Activated CD4-positive, alpha-beta memory T cell treated with anti-CD3 and anti-CD28 coated beads for 36 hours (primary cell): ENCODE measurements at places on chromosomes 1 and 21. TPM values are rescaled to one million over a fixed set of nuclear protein-coding genes. Genes with fewer than 3 reads are reported as not detected.
A peak's percentile ranks its signal among the peaks of the same experiment; 100 is the strongest.

Gene S100A3
- not detected for total RNA-seq

Gene IL22RA1
- not detected for total RNA-seq

Gene PDIK1L
- 14.9 TPM for total RNA-seq

Gene DMBX1
- total RNA-seq = 0.12 TPM

Gene GJA4
- not detected for total RNA-seq

Gene PIK3CD
- total RNA-seq = 129 TPM

Gene IVNS1ABP
- 133 TPM for total RNA-seq

Gene KCNJ15
- 0.17 TPM for total RNA-seq

Gene CLCNKB
- not detected for total RNA-seq

Gene OLIG2
- total RNA-seq = not detected

Gene ACKR1
- not detected for total RNA-seq

Gene SLC30A10
- total RNA-seq = not detected

GRCh38 chr1:186183219-186183618 lies 191.8 kb downstream of the TPR start:
- peaks cover 6% of the 10 kb centered on the region for H3K27me3 ChIP-seq
- H3K4me3 ChIP-seq = no peak overlapping the region
- H3K4me1 ChIP-seq = peaks cover 14% of the 10 kb centered on the region
- DNase-seq = peak; percentile 51

DNA sequence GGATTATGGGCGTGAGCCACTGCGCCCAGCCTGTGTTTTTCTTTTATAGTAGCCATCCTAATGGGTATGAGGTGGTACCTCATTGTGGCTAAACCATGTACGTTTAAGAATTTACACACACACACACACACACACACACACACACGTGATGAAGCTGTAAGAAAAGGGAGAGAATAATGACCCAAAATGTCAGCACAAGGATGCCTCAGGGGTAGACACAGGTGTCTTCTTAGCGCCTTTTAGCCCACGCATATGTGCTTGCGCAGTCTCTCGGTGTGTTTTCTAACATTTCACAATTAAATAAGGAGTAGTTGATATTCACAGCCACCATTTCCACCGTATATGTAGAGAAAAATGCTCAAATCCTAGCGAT lies 782 bp upstream of the PFKL start:
- no peaks in the 10 kb centered on the region for H3K27me3 ChIP-seq
- DNase-seq = no peak
- H3K27ac ChIP-seq = peak overlapping the region; percentile 93

DNA sequence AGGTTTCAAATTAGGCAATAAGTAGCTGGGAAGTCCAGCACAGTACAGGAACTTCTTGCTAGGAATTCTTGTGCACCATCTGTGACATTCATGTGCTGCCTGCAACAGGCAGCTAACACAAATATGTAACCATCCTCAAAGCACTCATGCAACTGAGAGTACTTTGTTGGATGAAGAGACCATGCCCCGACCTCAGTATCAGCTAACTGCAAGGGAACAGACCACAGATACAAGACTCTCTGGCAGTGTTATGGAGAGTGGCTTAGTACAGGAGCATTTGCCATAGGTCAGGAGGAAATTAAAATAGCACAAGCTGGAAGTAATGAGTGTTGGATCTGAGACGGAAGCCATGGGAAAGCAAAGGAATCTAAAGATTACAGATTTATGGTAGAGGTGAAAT lies 123.6 kb downstream of the LRRC53 start:
- DNase-seq = no peak
- no peaks in the 10 kb centered on the region for H3K36me3 ChIP-seq
- no peak overlapping the region for H3K4me3 ChIP-seq
- no peaks in the 10 kb centered on the region for H3K27me3 ChIP-seq
- no peaks in the 10 kb centered on the region for H3K4me1 ChIP-seq
- H3K27ac ChIP-seq = no peak overlapping the region

DNA sequence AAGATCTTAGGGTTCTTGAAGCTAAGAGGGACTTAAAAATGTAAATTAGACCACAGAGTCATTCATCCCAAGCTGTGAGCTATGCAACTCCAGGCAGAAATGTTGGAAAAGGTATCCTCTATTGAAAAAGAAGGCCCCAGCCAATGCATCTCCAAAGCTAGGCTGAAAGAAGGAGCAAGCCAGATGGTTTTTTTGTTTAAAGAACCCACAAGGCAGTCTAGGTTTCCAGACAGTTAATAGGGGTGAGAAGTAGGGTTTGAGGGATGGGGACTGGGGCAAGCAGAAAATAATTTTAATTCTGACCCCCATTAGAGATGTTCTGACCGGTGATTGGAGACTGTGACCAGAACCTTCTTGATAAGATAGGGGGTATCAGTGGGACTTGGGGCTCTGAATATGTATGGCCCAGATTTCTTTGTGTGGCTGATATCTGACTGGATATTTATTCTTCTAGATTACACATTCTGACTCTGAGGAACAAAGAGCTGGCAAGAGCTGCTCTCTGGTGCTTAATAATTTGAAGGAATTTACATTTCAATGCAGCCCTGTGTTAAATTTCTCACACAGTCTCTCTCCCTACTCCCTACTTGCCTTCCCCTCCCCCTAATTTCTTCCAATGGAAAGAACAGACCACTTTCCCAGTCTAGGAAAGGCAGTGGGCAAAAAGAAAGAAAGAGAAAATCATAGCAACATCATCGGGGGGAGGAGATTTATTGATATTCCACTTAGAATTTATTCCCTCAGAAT lies 104.9 kb downstream of the NUF2 start:
- no peaks in the 10 kb centered on the region for H3K4me1 ChIP-seq
- no peaks in the 10 kb centered on the region for H3K27me3 ChIP-seq
- H3K4me3 ChIP-seq = no peak overlapping the region
- no peaks in the 10 kb centered on the region for H3K36me3 ChIP-seq
- H3K27ac ChIP-seq = no peak overlapping the region

GRCh38 chr21:32813265-32813903 lies 41.8 kb upstream of the PAXBP1 start:
- H3K27ac ChIP-seq = no peak overlapping the region
- no peak for DNase-seq
- no peaks in the 10 kb centered on the region for H3K27me3 ChIP-seq

- H3K4me1 ChIP-seq = peaks cover 2% of the 10 kb centered on the region
- DNase-seq = no peak
- H3K36me3 ChIP-seq = peaks cover 76% of the 10 kb centered on the region
- H3K27ac ChIP-seq = no peak overlapping the region
- no peak overlapping the region for H3K4me3 ChIP-seq
Observed at GRCh38 chr1:40495315-40495903, 13.2 kb upstream of the EXO5 start.

DNA sequence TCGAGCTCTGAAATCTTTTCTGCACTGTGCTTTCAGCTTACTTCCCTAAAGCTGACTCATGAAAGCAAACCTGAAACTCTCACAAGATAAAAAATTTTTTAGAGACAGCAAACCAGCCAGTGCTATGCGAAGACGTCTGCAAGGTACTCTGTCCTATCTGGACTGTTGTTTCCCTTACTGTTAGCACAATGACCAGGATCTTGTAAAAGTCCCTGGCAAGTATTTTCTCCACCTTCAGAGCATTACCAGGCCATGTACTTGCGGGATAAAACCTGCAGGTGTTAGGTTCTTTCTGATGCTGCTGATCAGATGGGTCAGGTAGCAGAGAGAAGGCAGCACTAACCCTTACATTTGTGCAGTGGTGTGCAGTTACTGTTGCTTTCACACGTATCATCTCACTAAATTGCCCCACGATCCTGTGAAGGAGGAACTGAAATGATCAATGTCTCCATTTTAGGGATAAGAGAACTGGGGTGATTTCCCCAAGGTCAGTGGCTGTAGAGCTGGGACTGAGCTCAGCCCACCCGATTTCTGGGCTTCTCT lies 56.6 kb downstream of the PLXNA2 start:
- no peak overlapping the region for H3K4me3 ChIP-seq
- no peak overlapping the region for H3K27ac ChIP-seq
- no peaks in the 10 kb centered on the region for H3K36me3 ChIP-seq

DNA sequence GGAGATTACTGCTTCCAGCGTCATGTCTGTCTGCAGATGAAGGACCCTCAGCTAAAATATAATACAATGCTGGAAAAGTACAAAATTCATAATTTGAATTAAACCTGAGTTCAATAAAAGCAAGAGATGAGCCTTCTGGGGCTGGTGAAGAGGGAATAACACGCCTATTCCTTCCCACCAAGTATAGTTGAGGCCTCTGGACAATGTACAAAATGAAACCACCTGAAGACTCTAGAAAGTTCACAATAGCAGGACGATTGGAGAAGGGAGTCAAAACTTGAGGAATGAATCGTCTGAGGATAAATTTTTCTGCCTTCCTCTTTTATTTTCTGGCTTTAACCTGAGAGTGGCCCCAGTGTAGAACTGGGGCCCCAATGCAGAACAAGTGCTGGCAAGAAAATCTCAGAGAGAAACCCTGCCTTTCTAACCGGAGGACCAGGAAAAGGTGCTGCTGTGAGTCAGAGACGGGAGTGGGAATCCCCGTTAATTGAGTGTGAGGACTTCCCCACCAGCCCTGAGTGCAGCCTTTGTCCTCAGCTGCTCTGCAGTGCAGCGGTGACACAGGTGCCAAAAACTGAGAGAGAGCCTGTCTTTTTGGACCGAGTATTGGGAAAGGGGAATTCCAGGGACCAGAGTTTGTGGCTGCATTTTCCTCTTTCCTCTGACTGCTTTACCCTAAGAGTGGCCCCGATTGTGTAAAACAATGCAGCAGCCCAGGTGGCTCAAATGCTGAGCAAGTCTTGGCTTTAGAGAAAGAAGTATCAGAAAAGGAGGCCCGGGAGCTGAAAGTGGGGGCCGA lies 264.9 kb downstream of the DYRK1A start:
- DNase-seq = peak; percentile 28
- no peak overlapping the region for H3K27ac ChIP-seq
- H3K27me3 ChIP-seq = peaks cover 32% of the 10 kb centered on the region
- peaks cover 7% of the 10 kb centered on the region for H3K4me1 ChIP-seq
- no peaks in the 10 kb centered on the region for H3K36me3 ChIP-seq

DNA sequence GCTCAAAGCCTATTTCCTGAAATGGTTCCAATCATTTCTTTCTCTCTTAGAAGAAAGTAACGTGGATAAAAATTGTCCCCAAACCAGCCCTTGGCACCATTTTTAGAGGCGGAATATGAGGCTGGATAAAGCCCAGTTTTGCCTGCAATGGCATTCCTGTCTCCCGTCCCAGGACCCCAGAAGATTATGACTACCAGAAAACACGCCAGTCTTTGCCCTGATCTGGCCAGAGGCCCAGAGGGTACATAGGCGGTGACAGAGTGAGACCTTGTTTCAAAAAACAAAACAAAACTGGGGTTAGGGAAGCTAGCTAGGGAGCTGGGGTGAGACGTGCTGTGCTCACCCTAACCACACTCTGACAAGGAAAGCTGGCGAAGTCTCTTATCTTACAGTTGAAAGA lies at the start of gene AADACL4:
Gene AADACL4, plus strand, starts transcription at position 301 of the 400 bp plus-strand sequence. CDS start 462 bp downstream, outside the sequence.
- no peak within 1 kb of the TSS for H3K27ac ChIP-seq
- peaks cover 1% of the 10 kb centered on the region for H3K27me3 ChIP-seq
- DNase-seq = no peak
- no peak within 1 kb of the TSS for H3K4me3 ChIP-seq
- no peaks in the 10 kb centered on the region for H3K4me1 ChIP-seq
- H3K36me3 ChIP-seq = peaks cover 6% of the 10 kb centered on the region

DNA sequence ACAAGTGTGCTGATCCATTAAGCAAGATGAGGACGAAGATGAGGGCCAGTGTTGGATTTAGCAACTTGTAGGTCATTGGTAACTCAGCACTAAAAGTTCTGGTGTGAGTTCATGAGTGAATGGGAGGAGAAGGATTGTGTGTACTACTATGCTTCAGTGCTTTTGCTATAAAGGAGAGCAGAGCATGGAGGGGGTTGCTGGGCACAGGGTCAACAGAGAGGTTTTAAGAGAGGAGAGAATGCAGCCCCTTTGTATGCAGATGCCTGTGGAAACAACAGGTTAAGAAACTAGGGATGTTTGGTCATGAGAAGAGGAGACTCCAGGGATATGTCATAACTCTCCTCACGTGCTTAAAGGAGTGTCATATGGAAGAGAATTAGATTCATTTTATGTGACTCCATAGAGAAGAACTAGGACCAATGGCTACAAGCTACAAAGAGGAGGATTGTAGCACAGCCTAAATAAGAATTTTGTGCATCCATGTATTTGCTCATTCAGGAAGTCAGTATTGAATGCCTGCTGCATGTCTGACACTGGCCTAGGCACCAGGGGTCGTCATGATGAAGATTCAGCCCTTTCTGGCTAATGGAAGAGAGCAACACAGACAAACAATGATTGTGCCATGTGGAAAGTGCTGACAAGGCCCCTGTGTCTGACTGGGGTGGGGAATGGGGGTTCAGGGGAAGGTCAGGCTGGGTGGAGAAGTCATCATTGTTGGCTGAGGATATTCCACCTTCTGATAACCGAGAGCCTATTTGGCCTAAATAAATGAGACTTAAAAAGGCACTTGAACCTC lies 53.5 kb downstream of the KIRREL1 start:
- peaks cover 12% of the 10 kb centered on the region for H3K27me3 ChIP-seq
- DNase-seq = no peak
- H3K4me1 ChIP-seq = no peaks in the 10 kb centered on the region
- H3K36me3 ChIP-seq = no peaks in the 10 kb centered on the region

- H3K36me3 ChIP-seq = no peaks in the 10 kb centered on the region
- H3K4me3 ChIP-seq = no peak overlapping the region
- H3K27me3 ChIP-seq = no peaks in the 10 kb centered on the region
- peaks cover 11% of the 10 kb centered on the region for H3K4me1 ChIP-seq
- DNase-seq = no peak
Observed at GRCh38 chr1:211687462-211688215, 12.2 kb upstream of the NEK2 start.

GRCh38 chr1:66840929-66841328 lies 39.9 kb upstream of the INSL5 start:
- H3K27ac ChIP-seq = no peak overlapping the region
- peaks cover 12% of the 10 kb centered on the region for H3K4me1 ChIP-seq
- H3K36me3 ChIP-seq = no peaks in the 10 kb centered on the region
- no peaks in the 10 kb centered on the region for H3K27me3 ChIP-seq
- H3K4me3 ChIP-seq = no peak overlapping the region
- DNase-seq = no peak

DNA sequence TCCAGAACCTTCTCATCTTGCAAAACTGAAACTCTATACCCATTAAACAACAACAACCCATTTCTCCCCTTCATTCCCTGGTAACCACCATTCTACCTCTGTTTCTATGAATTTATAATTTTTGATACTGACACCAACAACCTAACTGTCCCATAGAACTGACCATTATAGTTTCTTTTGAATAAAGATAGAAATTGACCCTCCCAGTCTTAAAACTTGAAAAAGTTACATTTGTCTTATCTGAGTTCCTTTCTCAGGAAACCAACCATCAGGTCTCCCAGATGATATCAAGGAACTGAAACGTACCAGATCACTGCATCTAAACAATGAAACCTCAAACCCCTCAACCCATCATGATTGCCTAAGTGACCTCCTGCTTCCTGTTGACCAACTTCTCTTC lies 27.1 kb downstream of the RNF115 start:
- peaks cover 16% of the 10 kb centered on the region for H3K4me1 ChIP-seq
- peaks cover 33% of the 10 kb centered on the region for H3K36me3 ChIP-seq
- H3K27me3 ChIP-seq = no peaks in the 10 kb centered on the region
- H3K4me3 ChIP-seq = no peak overlapping the region
- DNase-seq = no peak

DNA sequence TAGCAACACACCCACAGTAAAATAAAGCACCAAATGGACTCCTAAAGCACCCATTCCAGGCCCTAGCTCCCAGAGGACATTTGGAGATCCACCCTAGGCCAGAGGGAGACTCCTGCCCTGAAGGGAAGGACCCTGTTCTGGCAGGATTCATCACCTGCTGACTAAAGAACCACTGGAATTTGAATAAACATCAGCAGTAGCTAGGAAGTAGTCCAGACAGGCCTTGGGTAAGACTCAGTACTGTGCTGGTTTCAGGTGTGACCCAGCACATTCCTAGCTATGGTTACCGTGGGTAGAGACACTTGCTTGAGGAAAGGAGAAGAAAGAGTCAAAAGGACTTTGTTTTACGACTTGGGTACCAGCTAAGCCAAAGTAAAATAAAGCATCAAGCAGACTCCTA lies 92.7 kb upstream of the LRRC7 start:
- DNase-seq = no peak
- H3K27me3 ChIP-seq = no peaks in the 10 kb centered on the region
- H3K36me3 ChIP-seq = no peaks in the 10 kb centered on the region
- no peaks in the 10 kb centered on the region for H3K4me1 ChIP-seq
- H3K27ac ChIP-seq = no peak overlapping the region
